ENCODE measurements at places on chromosomes 2 and 18.

GRCh38 chr2:194443926-194444325 lies 1213.1 kb upstream of the SLC39A10 start:
- no peak for DNase-seq

- DNase-seq = no peak
These were observed 276.2 kb upstream of the KCNJ3 start for GRCh38 chr2:154422251-154422650.

GRCh38 chr2:148756292-148756975 lies 111.9 kb downstream of the EPC2 start:
- no peak for DNase-seq

DNA sequence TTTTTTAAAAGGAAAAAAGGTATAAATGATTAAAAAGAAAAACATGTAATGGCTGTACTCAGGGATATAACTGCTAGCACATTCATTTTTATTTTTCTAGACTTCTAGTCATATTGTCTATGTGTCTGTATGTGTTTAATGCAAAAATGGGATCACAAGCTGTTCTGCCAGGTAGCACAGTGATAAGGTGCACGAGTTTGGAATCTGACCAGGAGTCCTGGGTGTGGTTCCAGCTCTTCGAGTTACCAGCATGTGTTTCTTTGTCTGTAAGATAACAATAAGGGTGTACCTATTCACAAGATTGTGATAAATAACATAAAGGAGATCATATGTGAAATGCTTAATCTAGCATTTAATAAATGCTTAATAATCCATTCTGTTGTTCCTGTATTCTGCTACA lies 145.3 kb downstream of the PKP4 start:
- DNase-seq = no peak

DNA sequence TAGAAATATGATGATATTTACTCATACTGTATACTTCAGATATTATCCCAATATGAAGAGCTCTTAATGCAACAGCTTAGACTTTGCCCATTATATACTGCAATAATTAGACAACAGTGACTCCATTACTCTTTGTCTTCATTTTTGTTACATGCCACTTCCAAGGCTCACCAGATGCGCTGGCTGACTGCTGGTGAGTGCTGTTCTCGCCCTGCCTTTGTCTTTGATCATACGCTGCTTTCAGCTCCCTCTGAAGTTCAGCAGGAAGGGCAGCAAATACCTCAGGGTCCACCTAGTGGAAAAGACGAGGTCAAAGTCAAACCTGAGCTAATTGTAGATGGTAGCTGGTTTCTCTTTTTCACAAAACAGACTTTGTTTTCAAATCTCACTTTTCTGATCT lies 66.3 kb downstream of the EIF5B start:
- DNase-seq = no peak
